ENCODE measurements at places on chromosomes 5 and 9.

DNA sequence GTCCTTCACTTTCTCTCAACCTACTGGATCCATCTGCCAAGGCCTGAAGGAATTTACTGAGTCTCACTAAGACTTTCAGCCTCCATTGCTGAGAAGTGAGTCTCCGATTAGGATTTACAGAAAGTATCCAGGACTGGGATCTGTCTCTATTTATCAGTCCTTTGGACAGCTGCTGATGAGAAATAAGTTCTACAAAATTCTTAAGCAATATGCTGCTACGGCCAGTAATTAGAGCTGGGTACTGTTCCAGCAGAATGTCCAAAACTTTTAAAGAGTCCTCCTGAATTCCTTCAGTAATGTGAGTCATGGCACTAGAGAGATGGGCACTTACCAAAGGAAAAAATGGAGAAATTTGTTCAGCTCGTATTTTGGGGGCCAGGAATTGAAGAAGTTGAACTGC, 5.9 kb downstream of the TEX10 start:
- DNase-seq, result no peak

GRCh38 chr5:2756211-2757152, 5.0 kb upstream of the IRX2 start:
- DNase-seq, result no peak

DNA sequence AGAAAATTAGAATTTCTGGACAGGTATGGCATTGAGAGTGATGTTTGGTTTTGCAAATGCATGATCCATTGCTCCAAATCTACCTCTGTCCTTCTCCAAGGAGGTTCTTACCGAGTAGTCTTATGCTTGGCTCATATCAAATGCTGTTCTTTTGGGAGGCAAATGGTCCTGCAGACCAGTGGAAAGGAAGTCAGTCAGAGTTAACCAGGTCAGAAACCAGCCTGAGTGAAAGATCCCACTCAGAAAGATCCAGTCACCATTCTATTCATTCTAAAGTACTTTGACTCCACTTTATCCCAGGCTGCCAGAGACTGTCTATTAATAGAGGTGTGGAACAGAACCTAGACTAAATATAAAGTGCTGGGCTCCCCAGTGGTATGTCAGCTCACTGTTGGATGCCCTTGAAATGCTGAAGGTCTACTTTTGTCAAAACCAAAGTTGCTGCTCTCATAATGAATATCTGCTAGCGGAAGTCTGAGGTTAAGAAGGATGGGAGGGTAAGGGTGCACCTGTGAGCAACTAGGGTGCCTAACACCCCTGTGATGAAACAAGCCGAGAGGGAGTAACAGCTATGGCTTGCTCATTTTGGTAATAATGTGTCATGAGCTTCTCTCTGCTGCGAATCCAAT, 302.2 kb downstream of the ZNF608 start:
- peak; percentile 30 for DNase-seq

DNA sequence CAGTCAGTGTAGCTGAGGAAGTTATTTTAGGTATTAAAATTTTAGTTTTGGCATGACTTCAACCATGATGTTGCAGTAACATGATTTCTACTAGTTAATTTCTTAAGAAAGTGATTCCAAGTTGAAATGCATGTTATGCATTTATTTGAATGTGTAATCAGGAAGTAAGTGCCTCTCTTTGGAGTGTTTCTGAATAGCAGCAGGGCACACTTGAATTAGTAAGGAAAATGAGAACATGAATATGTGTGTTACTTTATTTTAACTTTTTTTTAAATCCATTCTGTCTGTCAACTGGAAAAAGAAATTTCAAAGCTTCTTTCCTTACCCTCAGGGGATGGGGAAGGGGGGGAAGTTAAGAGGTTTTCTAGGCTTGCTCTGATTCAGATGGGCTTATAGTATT, 40.4 kb downstream of the CTNNA1 start:
- no peak for DNase-seq

DNA sequence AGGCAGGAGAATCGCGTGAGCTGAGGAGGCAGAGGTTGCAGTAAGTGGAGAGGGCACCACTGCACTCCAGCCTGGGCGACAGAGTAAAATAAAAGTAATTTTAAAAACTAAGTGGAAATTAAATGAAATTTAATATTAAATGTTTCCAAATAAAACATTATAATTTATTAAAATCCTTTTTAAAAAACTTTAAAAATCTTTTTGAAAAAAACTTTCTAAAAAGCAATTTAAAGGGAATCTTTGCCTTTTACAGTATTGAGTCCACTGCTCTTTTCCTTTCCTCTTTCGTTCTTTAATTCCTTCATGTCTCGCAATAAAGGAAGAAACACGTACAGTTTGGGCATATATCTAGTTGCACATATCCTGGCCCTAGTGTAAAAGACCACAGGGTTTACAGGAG, 77.8 kb upstream of the DMRT1 start:
- DNase-seq, result no peak

GRCh38 chr5:141413540-141414069, 818 bp downstream of the PCDHGA10 start:
- DNase-seq, result no peak

DNA sequence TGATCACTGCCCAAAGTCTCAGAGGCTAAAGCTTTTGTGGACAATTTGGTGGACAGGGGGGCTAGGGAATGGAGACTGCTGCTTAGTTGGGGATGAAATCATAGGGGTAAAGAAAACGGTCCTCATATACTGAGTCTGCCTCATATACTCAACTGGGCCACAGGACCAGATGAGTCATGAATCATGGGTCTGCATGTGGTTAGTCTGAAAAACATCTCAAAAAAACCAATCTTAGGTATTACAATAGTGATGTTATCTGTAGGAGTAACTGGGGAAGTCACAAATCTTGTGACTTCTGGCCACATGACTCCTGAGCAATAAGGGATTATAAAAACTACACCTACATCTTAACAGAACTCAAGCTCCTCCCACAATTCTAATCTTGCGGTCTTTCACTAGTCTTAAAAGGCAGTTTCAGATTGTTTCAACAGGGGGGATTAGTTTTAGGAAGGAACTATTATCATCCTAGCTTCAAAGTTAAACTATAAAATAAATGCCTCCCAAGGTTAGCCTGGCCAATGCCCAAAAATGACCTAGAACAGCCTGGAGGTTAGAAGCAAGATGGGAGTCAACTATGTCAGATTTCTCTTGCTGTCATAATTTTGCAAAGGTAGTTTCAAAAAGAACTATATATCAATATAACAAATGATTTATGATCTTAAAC, 17.5 kb downstream of the TMEM161B start:
- DNase-seq, result no peak

- DNase-seq, result no peak
Observed at GRCh38 chr5:40796487-40796889, 1.7 kb downstream of the PRKAA1 start.

DNA sequence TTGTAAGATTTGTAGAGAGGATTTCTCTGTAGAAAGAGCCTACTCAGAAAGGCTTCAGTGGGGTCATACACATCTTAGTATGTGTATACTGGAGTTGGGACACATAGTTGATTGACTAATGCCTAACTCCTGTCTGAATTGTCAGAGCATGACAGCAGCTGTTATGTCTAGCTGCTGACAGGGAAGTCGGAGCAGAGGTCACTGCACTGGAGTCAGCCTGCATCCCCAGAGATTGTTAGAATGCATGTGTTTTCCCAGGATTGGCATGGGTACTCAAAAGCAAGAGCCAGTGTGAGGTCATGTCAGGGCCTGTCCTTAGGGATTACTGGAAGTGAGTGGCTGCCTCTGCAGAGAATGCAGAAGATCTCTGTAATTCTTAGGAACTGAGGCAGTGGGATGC, 82.7 kb downstream of the ITGA1 start:
- no peak for DNase-seq

DNA sequence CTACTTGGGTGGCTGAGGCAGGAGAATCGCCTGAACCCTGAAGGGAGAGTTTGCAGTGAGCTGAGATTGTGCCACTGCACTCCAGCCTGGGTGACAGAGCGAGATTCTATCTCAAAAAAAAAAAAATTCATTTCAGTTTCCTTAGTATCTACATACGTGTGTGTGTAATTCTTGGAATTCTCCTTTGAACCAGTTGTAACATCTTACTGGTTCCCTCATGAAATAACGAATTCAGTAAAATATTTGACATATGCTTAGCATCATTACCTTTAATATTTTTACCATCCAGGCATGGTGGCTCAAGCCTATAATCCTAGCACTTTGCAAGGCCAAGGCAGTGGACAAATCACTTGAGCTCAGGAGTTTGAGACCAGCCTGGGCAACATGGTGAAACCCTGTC, 8.8 kb downstream of the PHYHD1 start:
- no peak for DNase-seq

GRCh38 chr9:12289711-12290110, 403.5 kb upstream of the TYRP1 start:
- DNase-seq, result no peak

DNA sequence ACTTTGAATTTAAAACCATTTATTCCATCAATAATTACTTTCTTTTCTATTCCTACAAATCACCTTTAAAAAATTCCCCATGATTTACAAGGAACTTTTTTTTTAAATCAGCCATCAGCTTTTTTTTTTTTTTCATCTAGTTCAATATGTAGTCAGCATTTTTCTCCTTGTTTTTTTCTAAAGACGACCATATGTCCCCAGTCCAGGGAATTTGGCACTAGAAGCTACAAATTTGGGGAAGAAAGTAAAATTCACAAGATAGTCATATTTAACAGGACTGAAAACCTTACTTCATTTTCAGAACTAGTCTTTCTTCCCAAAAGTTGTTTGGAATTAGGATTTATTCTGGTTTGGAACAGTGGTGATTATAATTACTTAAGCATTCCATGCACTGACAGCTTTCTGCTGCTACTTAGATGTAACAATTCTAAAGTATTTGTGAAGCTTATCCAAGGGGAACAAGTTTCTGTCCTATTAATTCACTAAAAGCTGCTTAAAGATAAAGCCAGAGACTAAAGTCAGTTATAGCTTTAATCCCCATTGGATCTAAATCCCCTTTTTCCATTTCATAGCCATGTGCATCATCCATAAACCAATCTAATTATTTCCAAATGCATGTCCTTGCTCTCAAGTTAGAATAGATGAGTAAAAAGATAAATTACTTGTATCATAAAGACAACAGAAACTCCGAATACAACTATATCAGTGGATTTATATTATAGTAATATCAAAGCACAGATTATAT, 7.4 kb upstream of the SNCAIP start:
- DNase-seq, result no peak

GRCh38 chr5:149223081-149223848, 48.4 kb upstream of the AFAP1L1 start:
- no peak for DNase-seq

GRCh38 chr5:110506378-110506777, 220.1 kb downstream of the TMEM232 start:
- no peak for DNase-seq

GRCh38 chr5:31273631-31274378, 80.3 kb downstream of the CDH6 start:
- no peak for DNase-seq

DNA sequence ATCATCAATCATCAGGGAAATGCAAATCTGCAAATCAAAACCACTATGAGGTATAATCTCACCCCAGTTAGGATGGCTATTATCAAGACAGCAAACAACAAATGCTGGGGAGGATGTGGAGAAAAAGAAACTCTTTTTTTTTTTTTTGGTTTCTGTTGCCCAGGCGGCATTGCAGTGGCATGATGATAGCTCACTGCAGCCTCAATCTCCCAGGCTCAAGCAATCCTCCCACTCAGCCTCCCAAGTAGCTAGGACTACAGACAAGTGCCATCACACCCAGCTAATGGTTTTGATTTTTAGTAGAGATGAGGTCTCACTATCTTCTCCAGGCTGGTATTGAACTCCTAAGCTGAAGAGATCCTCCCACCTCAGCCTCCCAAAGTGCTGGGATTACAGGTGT, 5.4 kb upstream of the CNTRL start:
- DNase-seq, result no peak

GRCh38 chr9:72119853-72120252, 29.4 kb upstream of the GDA start:
- DNase-seq, result no peak

- DNase-seq, result no peak
Observed at GRCh38 chr5:42518595-42519221, 95.5 kb downstream of the GHR start.

- DNase-seq, result no peak
Observed at GRCh38 chr5:118692811-118693342, 295.5 kb downstream of the DTWD2 start.

DNA sequence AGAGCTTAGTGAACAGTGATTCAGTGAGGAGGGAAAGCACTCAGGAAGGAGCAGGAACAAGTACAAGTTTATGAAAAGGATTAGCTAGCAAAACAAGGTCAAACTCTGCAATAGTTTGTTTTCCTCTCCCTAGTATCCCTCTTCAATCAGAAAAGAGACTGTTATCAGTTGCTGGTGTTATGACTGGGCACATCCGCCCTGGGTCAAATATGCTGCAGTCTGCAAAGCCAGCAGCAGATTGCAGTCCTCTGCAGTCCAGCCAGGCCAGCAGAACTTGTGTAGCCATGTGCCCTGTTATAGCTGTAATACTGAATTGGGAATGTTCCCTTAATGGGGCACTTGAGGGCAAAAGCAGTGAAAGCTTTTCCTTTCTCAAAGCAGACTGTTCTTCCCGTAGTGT, 12.0 kb downstream of the PCDHAC2 start:
- no peak for DNase-seq

GRCh38 chr5:148963664-148964063, 99.2 kb downstream of the SH3TC2 start:
- DNase-seq, result peak; percentile 17
